ENCODE measurements at places on chromosomes 16 and 17.
A peak's percentile ranks its signal among the peaks of the same experiment; 100 is the strongest.

DNA sequence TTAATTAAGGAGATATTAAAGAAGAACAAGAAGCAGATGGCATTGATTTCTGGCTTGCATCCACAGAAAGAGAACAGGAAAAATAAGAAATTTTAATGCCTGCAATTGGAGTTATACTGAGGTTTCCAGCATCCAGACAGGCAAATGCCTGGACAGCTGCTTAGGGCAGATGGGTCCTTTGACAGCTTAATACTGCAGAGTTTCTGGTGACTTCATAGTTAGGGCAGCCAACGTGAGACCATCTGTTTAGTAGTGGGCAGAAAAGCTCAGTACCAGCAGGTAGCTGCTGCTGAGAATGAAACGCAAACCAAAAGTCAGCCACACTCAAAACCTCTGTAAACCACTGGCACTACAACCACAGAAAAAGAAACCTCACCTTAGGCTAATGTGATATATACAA is 109.8 kb downstream of the CDK5R1 start:
- DNase-seq: no peak

DNA sequence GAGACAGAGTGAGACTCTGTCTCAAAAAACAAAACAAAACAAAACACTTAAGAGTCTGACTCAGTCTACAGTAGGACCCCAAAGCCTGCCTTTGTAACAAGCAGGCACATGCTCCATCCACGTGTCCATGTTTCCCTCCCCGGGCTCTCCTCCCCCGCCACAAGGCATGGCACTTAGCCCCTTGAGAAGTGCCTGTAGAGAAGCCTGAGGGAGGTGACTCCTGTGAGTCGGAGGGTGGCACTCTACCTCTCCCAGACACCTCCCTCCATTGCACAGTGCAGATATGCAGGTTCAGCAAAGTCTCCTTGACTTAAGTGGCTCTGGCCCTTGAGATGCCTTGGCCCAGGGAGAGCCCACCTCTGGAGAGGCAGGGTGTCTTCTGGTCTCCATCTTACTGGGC is 6.8 kb downstream of the FHOD1 start:
- DNase-seq: no peak

DNA sequence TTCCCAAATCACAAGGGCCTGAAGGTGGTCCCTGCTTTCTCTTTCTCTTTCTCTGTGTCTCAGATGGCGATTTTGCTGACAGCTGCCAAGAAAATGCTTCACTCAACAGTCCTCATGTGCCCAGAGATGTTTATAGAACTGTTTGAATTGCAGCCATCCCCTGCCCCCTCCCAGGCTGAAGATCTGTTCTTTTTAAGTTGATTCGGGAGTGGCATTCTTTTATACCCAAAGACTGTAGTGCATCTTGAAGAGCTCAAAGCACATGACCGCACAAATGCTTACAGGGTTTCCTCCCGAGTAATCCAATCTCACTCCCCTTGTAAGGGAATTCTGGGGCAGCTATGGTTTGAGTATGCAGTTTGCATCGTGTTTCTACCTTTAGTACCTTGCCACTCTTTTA is 75.7 kb downstream of the SEC14L1 start:
- DNase-seq: no peak

GRCh38 chr16:30137897-30138296 is 14.9 kb upstream of the MAPK3 start:
- DNase-seq: no peak

- no peak for DNase-seq
These were observed 278.3 kb downstream of the SEC14L1 start for GRCh38 chr17:77419095-77419494.

- DNase-seq: no peak
These were observed 17.6 kb downstream of the HLF start for GRCh38 chr17:55282379-55282702.

DNA sequence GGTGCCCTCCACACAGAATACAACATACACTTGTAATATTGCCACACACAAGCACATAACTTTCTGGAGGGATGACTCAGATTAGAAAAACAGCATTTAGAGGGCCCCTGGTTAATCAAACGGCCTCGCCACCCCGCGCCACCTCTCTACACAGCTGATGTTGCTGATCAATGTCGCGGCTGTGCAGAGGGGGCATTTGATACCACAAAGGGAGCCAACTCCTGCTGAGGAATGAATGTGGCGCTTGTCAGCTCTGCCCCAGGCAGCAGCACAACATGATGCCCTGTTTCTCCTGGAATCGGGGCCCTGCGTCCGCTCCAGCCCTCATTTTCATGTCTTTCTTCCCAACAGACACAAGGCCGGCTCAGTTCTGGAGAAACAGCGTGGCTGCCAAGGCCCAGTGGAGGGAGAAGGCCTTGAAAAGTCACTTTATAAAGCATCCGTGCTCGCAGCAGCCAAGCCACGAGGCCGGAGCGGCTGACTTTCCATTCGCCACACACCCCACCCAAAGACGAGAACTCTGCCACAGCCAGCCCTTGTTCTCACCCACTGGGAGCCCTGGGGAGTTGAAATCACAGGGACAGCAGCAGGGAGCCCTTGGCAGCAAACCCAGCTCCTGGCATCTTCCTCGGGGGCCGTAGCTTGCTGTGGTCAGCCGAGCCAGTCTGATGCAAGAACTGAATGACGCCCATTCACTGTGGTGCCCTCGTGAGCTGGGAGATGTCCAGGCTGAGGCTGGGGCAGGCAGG is 65.6 kb downstream of the XYLT1 start:
- no peak for DNase-seq

GRCh38 chr17:69819316-69820087 is 255.5 kb upstream of the KCNJ16 start:
- peak; percentile 29 for DNase-seq

DNA sequence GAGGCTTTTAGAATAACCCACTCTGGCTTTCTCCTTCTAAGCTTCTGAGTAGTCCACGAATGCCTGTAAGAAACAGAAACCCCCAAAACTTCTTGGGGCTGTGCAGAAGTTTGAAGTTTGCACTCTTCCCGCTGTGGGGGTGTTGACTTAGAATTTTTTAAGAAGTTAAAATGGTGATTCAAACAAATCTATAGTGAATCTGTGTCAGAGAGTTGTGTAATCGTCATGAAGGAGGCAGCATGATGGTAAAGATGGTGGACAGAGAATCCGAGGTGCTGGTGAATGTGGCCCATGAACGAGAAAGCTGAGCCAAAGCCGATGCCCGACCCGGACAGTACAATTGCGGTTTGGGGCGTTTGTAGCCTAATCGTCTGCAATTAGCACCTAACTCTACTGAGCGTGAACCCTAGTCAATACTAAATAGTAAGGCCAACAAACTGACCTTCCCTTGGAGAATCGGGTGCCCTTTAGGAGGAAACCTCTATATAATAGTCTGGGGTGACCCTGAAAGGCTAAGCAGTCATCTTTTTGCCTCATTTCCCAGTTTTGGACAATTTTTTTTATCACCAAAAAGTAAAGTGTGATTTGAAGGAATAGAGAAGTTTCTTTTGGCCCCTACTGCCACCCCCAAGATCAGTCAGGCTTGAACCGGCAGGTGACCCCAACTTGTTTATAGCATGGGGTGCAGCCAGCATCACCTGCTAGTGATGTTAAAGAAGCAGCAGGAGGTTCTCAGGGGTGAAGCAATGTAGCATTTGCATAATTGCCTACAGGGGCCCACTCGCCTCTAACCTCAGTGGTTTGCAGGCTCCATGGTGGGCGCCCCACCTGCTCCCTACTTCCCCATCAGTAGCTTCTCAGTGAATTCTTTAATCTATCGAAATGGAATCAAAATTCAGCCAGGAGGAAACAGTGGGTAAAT is 11.2 kb downstream of the IRF8 start:
- DNase-seq: no peak

- DNase-seq: no peak
These were observed 174.7 kb downstream of the KATNIP start for GRCh38 chr16:27724482-27725235.

DNA sequence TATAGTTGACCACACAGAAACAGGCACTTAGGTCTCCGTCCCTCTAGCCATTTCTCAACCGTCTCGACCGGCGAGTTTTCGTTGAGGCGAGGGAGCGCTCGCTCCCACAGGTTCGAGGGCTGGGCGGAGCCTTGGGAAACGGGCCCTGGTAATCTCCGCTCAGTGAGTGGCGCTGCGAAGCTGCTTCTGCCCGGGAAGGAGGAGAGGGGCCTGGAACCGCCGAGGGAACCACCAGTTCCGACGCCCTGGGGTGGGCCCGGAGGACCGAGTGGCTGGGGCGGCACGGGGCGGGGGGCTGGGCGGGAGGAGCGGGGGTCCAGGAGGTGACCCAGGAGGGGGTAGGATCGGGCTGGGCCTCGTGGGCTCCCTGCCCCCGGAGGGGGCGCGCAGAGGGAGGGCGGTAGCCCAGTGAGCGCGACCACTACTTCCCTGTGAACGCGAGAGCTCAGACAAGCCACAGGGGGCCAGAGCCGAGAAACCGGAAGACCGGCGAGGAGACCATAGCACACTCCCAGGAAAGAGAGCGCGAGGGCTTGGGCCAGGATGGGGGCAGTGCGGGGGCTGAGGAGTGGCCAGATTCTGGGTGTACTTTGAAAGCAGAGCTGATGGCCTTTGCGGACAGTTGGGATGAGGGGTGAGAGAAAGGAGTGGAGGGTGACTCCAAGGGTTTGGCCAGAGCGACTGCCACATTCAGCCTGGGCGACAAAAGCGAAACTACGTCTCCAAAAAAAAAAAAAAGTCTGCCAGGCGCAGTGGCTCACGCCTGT is 29.9 kb upstream of the ARL4D start:
- DNase-seq: no peak
